Posterior vena cava (tissue), 2 donors: ENCODE measurements at places on chromosomes 4 and X. TPM values are rescaled to one million over a fixed set of nuclear protein-coding genes. Genes with fewer than 3 reads are reported as not detected.

SMR3B gene
- not detected for total RNA-seq

CCDC160 gene
- total RNA-seq = 0.23 TPM

ADGRG4 gene
- total RNA-seq = 1.2 TPM

SHOX gene
- total RNA-seq = not detected

ACOT9 gene
- 45.3 TPM for total RNA-seq

RPL10 gene
- total RNA-seq = 2,387 TPM

TMPRSS11A gene
- total RNA-seq = not detected

TXK gene
- total RNA-seq = 2.6 TPM

ATP2B3 gene
- not detected for total RNA-seq

PPP4R3C gene
- total RNA-seq = not detected

MAGEA6 gene
- total RNA-seq = not detected

GLUD2 gene
- total RNA-seq = 2.0 TPM

UGT2B11 gene
- not detected for total RNA-seq

XK gene
- 1.6 TPM for total RNA-seq

APBB2 gene
- 55.2 TPM for total RNA-seq

PPP2R2C gene
- total RNA-seq = 18.3 TPM

KLB gene
- not detected for total RNA-seq

TLR3 gene
- 13.8 TPM for total RNA-seq

DGKK gene
- not detected for total RNA-seq

HMX1 gene
- not detected for total RNA-seq

PROM1 gene
- total RNA-seq = 0.43 TPM

FAM9C gene
- total RNA-seq = not detected

TACC3 gene
- 5.2 TPM for total RNA-seq

PASD1 gene
- total RNA-seq = not detected

HMGB3 gene
- total RNA-seq = 5.2 TPM

PRRG1 gene
- 9.3 TPM for total RNA-seq

SORBS2 gene
- total RNA-seq = 139 TPM

RIPPLY1 gene
- total RNA-seq = not detected

RAB41 gene
- not detected for total RNA-seq

SH3TC1 gene
- total RNA-seq = 36.6 TPM

NKX3-2 gene
- total RNA-seq = not detected

CT45A3 gene
- total RNA-seq = not detected

ARHGAP24 gene
- 26.9 TPM for total RNA-seq

ATP1B4 gene
- total RNA-seq = not detected

PCSK1N gene
- total RNA-seq = 0.52 TPM

SPANXN4 gene
- not detected for total RNA-seq

GPAT3 gene
- 3.4 TPM for total RNA-seq

OPRPN gene
- not detected for total RNA-seq

SFRP2 gene
- 157 TPM for total RNA-seq

TCP11X2 gene
- total RNA-seq = not detected

CAPN6 gene
- total RNA-seq = 0.33 TPM

RWDD4 gene
- 18.2 TPM for total RNA-seq

CRMP1 gene
- total RNA-seq = 0.81 TPM
